Melanocyte of skin (primary cell): ENCODE measurements at places on chromosomes 16 and 17. TPM values are rescaled to one million over a fixed set of nuclear protein-coding genes. Genes with fewer than 3 reads are reported as not detected.

Gene ESRP2
- total RNA-seq, result under 0.01 TPM in 1 of 2 replicates, not detected in the other

Gene TMEM238L
- total RNA-seq, result not detected in 2 replicates

Gene DNAAF8
- under 0.01 and 0.36 TPM in 2 replicates for total RNA-seq

Gene HOXB8
- total RNA-seq, result 0.33 TPM in 1 of 2 replicates, not detected in the other

Gene KRT28
- total RNA-seq, result not detected in 2 replicates
